Muscle of back (tissue), 13 donors: ENCODE measurements at places on chromosomes 16 and 17.

DNA sequence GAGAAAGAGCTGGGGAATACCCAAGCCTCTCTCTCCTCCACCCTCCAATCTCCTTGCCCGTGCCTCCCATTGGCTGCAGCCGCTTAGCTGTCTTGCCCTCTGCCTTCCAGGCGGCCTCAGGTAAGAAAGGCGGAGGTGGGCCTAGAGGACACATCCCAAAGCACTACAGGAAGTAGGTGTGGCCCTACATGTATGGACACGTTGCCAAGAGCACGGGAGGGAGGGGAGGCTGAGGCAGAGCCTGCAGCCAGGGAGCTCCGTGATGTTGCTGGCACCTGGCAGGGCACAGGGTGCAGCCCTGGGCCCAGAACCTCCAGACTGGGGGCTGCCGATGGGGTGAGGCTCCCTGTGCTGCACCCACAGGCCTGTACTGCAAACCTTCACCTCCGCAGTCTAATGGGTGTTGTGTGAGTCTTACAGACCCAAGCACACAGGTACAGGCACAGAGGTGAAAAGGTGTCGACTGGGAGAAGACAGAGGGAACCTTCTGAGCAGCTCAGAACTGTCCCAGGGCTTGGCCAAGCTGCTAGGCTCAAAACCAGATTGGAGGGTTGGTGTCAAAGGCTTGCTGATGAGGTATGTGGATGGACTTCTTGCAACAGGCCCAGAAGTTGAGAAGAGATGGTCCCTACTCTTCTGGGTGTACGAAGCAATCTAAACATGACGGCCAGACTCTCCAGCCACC lies 23.5 kb upstream of the FOXK2 start:
- DNase-seq: no peak

- no peak for DNase-seq
Measured at GRCh38 chr16:19104607-19105006, 9.2 kb upstream of the ITPRIPL2 start.

- no peak for DNase-seq
Measured at GRCh38 chr17:73227944-73228343, 33.7 kb downstream of the CPSF4L start.

GRCh38 chr17:59853168-59853918 lies 39.4 kb downstream of the TUBD1 start:
- DNase-seq: no peak

DNA sequence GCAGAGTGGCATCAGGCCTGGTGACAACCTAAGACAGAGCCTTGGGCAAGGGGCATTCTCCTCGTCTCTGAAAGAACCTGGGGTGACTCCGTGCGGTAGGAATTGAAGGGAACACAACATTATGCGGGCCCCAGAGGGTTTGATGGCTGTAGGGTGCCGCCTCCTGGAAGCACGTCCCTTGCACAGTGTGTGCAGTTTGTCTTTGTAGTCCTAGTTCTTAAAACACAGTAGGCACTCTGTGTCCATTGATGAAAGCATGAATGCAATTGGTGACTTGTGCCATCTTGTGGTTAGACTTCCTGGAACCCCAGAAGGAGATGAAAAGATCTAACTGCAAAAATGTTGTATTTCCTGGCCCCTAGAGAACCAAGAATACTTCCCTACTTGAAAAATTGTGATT lies 279.8 kb downstream of the UTP18 start:
- DNase-seq: no peak

DNA sequence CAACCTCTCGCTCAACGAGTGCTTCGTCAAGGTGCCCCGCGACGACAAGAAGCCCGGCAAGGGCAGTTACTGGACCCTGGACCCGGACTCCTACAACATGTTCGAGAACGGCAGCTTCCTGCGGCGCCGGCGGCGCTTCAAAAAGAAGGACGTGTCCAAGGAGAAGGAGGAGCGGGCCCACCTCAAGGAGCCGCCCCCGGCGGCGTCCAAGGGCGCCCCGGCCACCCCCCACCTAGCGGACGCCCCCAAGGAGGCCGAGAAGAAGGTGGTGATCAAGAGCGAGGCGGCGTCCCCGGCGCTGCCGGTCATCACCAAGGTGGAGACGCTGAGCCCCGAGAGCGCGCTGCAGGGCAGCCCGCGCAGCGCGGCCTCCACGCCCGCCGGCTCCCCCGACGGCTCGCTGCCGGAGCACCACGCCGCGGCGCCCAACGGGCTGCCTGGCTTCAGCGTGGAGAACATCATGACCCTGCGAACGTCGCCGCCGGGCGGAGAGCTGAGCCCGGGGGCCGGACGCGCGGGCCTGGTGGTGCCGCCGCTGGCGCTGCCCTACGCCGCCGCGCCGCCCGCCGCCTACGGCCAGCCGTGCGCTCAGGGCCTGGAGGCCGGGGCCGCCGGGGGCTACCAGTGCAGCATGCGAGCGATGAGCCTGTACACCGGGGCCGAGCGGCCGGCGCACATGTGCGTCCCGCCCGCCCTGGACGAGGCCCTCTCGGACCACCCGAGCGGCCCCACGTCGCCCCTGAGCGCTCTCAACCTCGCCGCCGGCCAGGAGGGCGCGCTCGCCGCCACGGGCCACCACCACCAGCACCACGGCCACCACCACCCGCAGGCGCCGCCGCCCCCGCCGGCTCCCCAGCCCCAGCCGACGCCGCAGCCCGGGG lies 1.3 kb downstream of the FOXC2 start:
- DNase-seq: no peak
